Muscle of arm (tissue), 14 donors: ENCODE measurements at places on chromosomes 2 and 18.
A peak's percentile ranks its signal among the peaks of the same experiment; 100 is the strongest.

GRCh38 chr2:24512404-24512803 is 21.4 kb downstream of the NCOA1 start:
- DNase-seq: no peak

DNA sequence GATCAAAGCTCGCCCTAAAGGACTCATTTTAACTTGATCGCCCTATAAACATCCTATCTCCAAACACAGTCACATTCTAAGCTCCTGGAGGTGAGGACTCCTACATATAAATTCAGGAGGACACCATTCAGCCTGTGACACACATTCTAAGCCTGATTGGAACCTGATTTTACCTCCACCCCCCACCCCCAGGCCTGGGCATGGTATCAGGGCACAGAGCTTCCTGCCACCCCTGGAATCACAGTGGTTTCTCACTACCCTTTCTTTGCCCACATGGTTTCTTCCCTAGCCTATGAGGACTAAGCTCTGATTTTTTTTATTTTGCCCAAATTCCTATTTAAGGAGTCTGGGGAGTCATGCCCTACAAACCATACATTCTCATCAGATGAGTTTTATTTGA is 428.1 kb upstream of the ID2 start:
- DNase-seq: no peak

DNA sequence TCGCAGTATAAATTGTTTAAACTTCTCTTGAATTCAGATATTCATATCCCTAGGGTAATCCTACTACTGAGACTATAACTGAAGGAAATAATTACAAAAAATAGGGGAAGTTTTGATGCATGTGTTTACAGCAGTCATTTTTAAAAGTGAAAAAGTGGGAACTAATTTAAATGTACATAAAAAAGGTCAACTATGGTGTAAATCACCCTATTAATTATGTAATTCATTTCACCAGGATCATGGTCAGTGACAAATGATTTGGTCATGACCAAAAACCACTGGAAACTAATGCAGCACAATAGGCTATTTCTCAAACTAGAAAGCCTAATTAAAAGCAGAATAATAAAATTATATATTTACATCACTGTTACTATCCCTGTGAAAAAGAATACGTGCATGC is 5.0 kb upstream of the CNGA3 start:
- no peak for DNase-seq

GRCh38 chr2:172398440-172398839 is 28.9 kb upstream of the ITGA6 start:
- DNase-seq: no peak

DNA sequence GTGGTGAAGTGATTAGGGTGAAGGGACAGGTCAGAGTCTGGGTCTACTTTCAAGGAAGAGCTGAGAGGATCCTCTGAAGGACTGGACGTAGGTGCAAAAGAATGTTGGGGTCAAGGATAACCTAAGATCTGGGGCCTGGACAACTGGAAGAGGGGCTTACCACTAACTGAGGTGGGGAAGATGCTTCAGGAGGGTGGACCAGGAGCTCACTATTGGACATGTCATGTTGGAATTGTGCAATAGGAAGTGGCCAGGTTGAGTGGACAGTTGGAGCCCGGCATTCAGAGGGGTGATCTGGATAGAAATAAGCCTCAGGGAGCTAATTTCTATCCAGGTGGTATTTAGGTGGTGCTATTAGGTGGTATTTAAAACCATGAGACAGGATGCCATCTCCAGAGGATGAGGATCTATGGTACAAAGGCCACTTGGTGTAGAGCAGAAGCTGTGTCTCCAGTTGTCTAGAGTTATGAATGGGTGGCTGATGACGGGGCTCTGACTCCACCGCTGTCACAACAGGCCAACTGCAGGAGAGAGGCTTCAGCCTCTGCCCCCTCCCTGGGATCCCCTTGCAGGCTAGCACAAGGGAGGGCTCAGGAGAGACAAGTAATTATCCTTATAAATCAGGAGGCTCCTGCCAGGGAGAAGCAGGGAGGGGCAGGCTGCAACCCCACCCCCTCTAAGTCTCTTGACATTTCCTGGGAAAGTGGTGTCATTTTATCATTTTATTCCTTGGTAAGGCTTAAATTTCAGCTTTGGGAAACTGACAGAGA is 158.0 kb downstream of the SMAD7 start:
- no peak for DNase-seq

DNA sequence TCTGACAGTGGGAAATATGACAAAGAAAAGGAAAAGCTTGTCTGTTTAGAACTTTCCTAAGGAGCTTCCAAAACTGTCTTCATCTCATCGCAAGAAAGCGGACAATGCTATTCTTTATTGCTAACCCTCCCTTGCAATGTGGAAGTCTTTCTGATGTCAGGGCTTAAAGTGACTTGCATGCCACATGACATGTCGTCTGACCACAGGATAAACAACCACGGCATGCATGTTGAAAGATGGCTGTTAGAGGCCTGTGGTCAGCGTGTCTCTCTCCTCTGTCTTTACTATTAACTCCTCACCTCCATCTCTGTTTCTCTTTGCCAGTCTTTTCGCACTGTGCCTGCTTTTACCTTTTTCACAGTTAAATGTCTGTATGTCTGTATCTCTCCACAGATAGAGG is 389.8 kb downstream of the LNPK start:
- no peak for DNase-seq

DNA sequence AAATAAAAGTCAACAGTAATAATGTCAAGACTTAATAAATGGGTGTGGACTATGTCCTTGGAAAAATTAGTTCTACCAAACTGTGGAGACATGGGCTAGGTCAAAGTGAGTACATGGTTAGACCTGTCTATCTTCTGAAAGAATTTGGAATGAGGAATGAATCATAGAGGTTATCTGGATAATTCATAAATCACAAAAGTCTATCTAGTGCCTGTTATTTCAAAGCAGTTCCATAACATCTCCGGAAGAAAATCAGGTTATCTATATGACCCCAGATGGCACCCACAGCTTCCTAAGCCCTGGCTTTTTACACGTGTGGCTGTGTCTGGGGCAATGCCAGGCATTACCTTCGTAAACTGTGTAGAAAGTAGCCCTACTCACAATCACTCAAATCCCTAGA is 272.0 kb downstream of the ETAA1 start:
- DNase-seq: no peak

DNA sequence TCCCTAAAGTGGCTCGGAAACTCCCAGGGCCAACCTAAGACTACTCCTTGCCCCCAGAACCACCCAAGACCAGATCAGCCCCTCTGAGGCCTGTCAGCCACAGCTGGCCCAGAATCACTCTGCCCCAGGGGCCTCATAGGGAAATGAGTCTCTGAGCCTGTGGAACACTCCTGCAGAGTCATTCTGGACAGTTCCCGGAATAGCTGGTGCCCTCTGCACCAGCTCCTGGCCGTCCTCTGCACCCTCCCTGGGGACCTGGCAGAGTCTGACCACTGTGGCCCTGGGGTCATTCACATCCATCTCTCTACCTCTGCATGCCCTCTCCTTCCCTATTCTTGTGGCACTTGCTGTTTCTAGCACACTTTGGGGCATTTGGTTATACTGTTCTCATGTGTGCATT is 14.6 kb upstream of the TMEM214 start:
- no peak for DNase-seq

DNA sequence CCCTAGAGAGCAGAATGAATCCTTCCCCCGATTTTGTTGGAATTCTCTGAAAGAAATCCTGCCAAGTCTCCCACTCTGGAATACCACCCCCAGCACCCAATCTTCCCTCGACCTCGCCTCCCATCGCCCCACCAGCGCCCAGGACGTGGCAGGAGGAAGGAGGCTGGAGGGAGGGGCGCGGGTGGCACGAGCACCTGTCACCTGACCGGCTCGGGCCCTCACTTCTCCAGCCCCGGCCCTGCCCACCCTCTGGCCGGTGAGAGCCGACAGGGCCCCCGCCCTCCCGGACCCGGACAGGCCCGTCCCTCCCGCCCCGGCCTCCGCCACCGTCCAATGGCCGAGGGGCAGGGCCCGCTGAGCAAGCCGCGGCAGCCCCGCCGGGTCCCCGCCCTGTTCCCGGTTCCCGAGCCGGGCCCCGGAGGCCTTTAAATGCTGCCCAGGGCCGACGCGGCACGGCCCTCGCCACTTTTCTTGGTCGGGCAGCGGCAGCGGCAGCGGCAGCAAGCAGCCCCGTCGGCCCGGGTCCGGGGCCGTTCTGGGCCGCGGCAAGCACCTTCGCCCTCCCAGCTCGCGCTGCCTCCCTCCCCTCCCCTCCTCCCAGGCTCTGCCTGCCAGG is at the start of gene LGALSL:
LGALSL (plus strand) TSS at position 393 of the 616 bp plus-strand sequence. CDS start 384 bp downstream, outside the sequence.
- peak; percentile 51 for DNase-seq

DNA sequence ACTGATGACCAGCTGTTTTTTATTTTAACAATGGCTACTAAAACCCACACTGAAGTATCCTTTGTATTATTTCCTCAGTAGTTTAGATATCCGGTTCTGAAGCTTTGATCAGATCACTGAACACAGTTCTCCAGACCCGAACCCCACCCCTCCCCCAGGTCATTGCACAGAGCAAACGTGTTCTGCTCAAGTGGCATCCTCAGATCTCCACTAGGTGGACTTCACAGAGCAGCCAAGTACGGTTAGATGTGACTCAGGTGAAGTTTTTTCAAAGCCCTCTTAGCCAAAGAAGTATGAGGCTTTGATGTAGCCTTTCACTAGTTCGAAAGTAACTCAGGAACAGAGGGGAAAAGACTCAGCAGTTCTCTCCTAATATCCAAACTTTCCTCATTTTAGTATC is 142.7 kb upstream of the NRP2 start:
- no peak for DNase-seq

DNA sequence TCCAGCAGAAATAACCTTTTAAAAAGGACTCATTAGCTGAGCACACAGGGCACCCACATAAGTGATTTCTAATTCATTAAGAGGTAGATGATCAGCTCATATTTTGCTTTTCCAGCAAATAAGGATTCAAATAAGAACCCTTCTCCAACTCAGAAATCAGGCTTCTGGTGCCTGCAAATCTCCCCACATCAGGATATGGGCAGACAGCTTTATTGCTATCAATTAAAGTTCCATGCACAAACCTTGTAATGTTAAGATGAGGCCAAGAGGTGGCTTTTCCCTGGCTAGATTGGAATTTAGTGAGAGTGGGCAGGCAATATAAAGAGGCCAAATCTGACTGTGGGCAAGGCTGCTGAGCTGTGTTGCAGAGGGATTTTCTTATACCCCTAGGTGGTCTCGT is 193.6 kb downstream of the SH3RF3 start:
- no peak for DNase-seq

DNA sequence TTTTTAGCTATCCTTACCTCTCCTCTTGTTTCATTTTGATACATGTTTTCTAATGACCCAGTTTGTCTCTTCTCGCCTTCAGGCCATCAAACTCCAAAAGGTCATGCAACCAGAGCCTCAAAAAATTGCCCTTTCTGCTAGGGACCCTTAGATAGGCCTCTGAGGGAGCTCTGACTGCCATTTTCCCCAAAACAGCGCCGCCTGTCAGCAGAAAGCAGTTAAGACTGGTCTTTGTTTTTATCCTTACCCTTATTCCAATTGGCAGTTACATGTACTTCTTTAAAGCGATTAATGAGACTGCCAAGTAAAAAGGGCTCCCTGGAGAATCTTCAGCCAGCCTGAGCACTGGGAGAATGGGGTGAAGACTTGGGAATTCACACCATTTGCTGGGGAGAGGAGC is 55.1 kb upstream of the RIT2 start:
- no peak for DNase-seq

DNA sequence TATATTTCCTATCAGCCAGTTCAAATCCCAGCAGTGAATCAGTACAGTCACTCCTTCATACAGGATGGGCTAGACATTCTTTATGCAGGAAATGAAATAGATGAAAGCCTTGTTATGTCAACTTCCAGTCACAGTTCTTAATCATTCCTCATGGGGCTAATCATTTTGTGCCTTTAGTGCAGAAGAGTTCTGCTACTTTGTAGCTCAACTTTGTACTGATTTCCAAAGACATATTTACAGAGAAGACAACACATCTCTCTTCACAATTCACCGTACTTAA is 593.9 kb upstream of the NETO1 start:
- no peak for DNase-seq

DNA sequence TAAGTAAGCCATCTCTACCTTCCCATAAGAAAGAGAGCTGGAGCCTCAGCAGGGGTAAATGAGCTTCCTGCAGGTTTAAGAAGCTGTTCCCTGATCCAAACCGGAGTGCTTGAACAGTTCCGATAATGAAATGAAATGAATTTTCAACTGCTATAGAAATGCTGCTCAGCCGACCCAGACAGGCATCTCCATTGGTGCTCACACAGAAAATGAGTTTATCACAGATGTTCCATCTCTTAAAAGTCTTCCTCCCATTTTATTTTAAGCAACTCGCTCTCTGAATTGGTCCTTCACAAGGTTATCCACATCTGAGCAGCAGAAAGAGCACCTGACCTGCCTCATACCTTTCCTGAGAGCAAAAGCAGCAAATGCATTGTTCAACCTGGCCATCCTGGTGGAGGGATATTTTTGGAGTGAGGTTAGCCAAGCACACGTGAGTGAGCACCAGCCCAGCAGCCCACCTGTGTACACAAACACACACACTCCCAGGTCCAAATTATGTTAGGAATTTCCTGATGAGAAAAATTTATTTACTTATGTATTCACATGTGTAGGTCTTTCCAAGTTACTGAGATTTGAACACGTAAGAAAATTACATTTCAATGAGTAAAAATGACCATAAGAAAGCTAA is 42.2 kb upstream of the CCDC68 start:
- no peak for DNase-seq

- no peak for DNase-seq
These were observed 35.7 kb downstream of the POMC start for GRCh38 chr2:25132693-25133092.

DNA sequence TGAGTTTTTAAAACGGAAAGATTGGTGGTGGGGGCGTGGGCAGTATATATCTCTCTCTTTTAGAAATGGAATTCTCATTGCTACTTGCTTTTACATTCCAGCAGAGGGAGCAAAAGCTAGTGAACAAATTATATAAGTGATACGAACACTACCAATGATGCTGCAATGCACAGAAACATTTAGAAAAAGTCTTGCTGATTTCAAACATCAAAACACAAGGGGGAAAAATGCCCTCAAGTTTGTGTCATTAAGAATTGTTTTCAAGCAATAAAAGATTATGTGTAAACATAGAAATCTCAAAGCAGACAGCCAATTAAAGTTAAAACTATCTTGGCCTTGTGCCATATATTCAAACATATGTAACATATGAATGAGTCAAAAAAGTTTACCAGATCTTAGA is 296.3 kb upstream of the KCNJ3 start:
- DNase-seq: peak; percentile 15

DNA sequence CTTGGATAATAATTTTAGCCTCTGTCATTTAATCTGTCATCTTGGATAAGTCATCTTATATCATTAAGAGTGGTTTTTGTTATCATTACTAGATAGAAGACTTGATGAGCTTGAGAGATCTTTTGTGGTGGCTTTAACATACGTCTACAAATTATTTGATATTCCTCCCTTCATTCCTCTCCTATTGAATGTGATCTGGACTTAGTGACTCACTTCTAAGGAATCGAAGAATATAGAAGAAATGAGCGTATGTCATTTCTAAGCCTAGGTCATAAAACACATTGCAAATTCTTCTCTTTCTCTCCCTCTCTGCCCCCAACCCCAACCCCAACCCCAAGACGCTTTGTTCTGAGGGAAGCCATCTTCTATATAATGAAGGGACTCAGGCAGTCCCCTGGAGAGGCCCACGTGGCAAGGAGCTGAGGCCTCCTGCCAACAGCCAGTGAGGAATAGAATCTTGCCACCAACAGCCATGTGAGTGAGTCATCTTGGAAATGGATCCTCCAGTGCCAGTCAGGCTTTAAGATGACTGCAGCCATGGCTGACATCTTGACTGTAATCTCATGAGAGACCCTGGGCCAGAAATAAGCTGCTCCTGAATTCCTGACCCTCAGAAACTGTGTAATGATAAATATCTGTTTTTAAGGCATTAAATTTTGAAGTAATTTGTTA is 221.6 kb upstream of the SP5 start:
- DNase-seq: no peak
